ENCODE measurements at places on chromosomes 11 and 22.

DNA sequence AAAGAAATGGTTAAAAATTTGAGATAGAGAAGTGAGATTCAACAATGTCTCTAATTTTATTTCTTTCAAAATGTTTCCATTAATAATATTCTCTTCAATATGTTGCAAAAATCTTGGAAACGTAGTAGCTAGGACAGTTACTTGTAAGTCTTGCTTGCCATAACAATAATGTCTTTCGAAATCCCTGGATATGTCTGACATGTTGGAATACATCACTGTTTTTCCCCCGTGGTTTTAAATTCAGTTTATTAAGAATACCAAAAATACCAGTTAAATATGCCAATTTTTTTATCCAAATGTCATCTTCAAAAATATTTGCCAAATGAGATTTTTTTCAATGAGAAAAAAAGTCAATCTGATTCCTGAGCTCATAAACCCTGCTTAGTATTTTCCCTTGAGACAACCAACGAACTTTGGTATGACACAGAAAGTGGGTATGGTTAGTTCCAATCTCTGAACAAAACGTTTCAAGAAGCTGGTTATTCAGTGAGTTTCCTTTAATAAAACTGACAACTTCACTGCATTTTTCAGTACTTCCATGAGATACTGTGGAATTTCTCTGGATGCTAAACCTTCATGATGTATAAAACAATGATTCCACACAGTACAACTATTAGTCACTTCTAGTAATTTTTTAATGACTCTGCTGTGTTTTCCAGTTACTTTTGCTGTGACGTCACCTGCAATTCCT, 36.7 kb upstream of the AMPD3 start:
- no peak for DNase-seq

DNA sequence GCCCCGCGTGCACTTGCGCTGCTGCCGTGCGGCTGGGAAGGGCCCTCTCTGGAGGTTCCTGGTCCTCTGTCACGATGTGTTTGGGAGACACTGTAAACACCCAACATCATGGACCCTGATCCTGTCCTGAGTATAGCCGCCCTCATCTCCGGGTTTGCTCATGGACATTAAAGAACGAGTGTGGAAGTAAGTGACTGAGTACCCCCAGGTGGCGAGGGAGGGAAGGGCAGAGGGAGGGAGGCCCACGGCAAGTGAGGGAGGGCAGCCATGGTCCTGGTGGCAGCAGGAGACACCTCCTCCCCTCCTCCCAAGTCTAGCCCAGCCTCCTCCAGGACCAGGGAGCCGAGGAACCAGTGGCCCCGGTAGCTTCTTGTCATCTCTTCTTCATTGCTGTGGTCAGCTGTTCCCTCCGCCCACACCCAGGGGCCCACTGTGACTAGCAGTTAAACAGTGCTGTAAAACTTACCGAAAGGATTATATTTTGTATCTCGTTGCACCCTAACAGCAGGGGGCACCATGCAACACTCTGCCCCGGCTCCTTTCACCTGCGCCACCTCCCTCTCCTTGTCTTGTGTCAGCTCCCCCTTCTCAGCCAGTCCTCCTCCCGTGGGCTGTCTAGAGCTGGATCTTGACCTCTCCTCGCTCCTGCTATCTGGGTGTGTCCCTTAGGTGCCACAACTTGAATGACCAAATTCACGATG, 566.5 kb upstream of the B3GAT1 start:
- DNase-seq = no peak

GRCh38 chr11:27392278-27393114, 29.5 kb upstream of the CCDC34 start:
- DNase-seq = no peak

- DNase-seq = no peak
These were observed 1032.0 kb downstream of the BRD1 start for GRCh38 chr22:48795664-48796063.

DNA sequence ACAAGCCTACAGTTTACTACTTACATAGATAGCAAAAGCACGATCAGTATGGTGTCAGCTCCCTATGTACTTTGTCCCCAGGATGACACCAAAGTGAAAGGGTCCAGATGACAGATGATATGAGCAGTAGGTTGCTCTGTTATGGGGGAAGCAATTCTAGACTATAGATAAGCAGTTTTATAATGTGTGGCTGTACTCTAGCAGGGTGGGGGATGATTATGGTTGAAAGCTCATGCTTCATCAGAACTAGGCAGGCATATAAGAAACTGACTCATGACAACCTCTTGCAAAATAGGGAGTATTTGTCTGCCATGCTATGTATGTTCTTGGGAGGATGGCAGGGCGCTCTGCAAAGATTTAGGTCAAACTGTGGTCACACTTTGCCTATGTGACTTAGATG, 158.2 kb upstream of the ZBED5 start:
- DNase-seq = no peak

- no peak for DNase-seq
These were observed 4.3 kb downstream of the UBQLN3 start for GRCh38 chr11:5505363-5506048.

DNA sequence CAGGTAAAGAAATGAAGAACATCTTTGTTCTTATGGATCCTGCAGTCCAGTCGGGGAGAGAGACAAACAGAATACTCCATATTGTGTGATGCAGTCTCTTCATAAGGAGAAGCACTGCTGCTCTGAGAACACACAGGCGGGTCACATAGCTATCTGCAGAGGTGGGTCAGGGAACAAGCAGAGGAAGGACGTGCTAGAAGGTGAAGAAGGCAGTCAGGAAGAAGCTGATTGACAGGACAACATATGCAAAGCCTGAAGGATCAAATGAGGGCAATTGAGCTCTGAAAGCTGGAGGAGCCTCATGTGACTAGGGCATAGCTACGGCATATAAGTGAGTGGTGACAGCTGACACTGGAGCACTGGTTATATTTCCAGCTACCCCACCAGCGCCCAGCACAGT, 122.5 kb downstream of the OPCML start:
- DNase-seq = no peak

- DNase-seq = no peak
These were observed 43.1 kb downstream of the BMAL1 start for GRCh38 chr11:13320688-13321087.

DNA sequence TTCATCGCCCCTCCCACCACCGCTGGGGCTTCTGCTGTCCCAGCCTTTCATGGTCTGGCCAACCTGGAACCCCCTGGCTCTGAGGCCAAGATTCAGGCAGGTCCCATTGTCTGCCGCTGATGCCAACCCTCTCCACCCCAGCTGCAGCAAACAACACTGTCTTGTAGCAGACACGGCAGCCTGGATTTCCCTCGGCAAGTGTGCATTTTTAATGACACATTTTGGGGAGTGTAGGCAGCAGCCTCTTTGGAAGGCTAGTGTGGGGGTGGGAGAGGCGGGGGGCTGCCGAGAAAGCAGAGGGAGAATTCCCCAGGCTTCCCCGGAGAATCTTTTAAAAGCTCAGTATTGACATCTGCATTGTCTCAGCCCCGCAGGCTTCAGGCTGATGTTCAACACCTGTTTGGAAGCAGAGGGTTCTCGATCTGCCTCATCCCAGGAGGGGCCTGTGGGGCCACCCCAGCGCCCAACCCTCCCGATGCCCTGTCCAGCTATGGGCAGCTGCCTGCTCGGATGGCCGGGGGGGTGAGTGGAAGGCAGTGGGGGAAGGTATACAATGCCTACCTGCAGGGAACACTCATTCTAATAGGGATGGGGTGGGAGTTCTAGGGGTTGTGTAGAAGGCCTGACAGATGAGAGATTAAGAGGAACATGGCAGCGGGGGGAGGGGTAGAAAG, 41.5 kb downstream of the NECTIN1 start:
- no peak for DNase-seq

DNA sequence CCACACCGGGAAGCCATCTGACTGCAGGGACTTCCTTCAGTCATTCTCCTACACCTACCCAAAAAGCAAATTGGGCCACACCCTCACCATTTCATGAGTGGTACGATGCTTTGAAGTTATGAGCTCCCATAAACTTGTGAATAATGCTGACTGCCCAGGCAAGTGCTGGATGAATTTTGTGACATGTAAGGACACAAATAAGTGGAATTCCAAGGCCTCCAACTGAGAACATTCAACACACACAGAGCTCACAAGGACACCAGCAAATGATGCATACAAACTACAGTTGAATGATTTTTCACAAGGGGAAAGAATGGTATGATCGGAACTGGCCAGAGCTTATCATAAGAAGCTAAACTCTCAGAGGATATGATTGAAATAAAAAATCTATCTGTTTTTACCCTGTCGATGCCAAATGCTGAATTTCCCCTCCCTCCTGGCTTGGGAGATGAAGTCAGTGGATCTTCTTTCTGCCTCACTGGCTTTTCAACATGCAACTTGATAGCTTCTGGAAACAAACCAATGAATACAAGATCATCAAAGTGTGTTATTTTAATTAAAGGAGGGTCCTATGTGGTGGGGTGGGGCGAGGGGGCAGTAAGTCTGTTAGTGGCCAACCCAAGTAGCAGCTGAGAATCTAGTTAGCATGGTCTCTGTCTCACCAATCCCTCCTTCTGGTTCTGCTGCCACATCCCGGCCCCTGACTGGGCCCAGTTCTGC, 123.8 kb downstream of the WT1 start:
- peak; percentile 19 for DNase-seq

Data from NCI-H460 (cell line).